Central memory CD8-positive, alpha-beta T cell (primary cell): ENCODE measurements at places on chromosomes 12 and 14.

- DNase-seq, result no peak
Observed at GRCh38 chr12:130879212-130879686, 7.4 kb downstream of the RAN start.

GRCh38 chr14:66824251-66824650, 316.3 kb downstream of the GPHN start:
- no peak for DNase-seq

DNA sequence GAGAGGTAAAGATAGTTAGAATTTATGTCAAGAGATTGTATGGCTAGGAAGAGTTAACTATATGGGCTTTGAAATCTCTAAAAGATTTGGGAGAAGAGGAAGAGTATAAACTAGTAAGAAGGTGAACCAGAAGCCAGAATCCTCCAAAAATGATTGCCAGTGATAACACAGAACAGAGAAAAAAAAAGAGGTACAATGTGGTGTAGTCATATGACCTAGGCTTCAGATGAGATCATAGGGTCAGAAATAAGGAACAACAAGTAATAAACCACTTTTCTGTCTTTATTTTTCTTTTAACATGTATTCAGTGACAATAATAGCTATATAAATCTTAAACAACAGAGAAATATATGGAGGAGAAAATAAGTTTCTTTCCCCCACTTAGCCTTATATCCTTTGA, 2.0 kb upstream of the NECAP1 start:
- no peak for DNase-seq

DNA sequence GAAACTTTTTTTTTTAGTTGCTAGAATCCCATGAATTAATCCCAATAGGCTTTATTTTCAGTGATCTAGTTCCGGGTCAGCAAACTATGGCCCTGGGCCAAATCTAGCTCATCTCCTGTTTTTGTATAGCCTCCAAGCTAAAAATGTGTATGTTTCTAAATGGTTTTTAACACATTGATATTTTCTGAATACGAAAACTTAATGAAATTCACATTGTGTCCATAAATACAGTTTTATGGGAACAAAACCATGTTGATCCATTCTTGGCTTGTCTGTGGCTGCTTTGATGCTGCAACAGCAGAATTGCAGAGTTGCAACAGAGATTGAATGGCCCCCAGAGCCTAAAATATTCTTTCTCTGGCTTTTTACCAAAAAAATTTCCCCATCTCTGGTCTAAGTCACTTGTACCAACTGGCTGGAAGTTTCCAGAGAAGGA, 47.5 kb downstream of the ZNF664 start:
- DNase-seq, result no peak

DNA sequence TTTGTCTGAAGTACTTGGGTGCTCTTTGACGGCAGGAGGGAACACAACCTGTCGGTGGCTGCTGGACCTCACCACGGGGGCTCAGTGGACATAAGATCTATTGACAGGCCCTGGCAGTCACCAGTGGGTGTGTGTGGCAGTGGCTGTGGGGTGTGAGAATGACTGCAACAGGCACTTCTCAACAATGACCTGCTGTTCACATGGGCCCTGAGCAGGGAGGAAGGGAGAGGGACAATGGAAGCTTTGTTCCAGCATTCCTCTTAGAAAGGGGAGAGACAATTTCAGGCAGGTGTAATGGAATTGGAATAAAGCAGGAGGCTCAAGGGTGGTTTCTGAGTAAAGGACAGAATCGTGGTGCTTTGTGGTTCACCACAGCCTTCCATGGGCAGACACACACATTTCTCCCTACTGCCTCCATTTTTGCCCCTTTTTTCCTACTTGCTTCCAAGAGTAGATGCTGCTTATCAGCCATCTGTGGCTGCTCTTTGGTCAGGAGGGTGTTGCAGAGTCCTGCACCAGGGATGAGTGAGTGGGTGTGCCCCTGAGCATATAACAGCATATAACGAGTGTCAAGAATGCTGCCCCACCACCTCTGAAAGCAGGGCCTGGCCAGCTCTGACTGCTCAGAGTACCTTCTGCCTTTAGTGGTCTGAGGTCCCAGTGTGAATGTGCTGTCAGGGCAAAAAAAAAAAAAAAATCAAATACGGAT, 267.7 kb downstream of the RASSF9 start:
- DNase-seq, result no peak

DNA sequence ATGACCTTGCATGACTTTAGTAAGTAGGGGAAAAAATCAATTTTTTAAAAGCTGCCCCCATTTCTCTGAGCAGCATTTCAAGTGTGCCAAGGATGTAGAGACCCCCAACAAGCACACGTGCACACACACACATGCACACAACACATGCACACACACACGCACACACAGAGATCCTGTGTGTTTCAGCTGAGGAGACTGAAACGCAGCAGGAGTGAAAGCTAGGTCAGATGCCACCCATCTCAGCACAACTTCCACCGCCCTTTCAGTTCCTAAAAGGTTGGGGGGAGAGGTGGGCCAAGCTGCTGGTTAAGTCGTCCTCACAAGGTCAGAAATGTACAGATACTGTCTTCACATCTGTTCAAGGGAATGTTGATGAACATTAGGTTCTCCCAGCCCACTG, 13.9 kb downstream of the MYL2 start:
- DNase-seq, result no peak

DNA sequence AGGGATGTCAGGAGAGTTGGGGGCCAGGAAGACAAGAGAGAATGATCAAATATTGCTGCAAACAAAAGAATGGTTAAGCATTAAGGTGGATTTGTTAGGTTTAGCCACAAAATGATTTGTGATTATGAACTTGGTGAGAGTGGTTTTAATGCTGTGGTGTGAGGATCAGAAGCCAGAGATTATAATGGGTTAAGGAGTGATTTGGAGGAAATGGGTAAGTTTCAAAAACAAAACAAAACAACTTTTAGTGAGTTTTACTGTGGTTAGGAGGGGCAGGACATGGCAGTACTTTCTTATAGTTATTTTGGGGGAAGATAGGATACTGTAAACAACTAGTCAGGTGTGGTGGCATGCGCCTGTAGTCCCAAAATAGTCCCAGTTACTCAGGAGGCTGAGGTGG, 24.0 kb downstream of the DIP2B start:
- DNase-seq, result no peak

GRCh38 chr12:109561711-109562030, 11.6 kb downstream of the MMAB start:
- no peak for DNase-seq

DNA sequence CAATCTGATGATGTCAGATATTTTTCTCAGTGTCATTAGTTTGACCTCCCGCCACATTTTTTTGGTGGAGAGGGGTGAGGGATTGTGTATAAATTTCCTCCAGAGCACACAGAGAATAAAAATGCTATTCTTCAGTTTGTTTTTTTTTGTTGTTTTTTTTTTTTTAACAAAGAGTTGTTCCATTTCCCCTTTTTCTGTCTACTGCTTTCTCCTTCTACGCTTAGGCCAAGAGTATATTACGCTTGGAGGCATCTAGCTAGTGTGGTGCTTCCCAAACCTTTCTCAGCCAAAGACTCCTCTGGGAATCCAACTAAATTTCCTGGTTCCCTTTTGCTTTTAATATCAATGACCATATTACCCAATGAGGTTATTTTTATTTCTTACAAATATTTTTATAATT, 465.6 kb downstream of the ZFP36L1 start:
- DNase-seq, result no peak

GRCh38 chr14:61355892-61356325, 34.5 kb downstream of the PRKCH start:
- DNase-seq, result no peak

- no peak for DNase-seq
Observed at GRCh38 chr12:43009846-43010240, 420.3 kb upstream of the PRICKLE1 start.

GRCh38 chr12:1281683-1282366, 290.8 kb downstream of the ERC1 start:
- no peak for DNase-seq

DNA sequence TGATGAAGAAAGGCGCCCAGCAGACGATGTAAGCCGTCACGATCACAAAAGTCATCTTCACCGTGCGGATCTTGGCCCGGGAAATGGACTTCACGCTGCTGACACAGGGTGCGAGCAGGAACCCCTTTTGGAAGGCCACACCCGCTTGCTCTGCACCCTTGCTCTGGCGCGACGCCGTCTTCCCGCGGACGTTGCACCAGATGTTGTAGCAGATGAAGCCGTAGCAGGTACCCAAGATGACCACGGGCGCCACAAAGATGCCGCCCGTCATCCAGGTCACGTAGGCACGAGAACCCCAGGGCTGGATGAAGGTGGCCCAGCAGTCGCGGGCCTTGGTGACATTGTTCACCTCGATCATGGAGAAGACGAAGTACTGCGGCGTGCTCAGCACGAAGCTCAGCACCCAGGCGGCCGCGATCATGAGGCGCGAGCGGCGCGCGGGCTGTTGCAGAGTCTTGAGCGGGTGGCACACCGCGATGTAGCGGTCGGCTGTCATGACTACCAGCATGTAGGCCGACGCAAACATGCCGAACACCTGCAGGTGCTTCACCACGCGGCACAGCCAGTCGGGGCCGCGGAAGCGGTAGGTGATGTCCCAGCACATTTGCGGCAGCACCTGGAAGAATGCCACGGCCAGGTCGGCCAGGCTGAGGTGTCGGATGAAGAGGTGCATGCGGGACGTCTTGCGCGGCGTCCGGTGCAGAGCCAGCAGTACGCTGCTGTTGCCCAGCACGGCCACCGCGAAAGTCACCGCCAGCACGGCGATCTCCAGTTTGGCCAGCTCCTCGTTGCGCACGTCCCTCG, 890 bp downstream of the AVPR1A start:
- no peak for DNase-seq

- no peak for DNase-seq
Observed at GRCh38 chr14:100813291-100813690, 12.6 kb upstream of the MEG3 start.

DNA sequence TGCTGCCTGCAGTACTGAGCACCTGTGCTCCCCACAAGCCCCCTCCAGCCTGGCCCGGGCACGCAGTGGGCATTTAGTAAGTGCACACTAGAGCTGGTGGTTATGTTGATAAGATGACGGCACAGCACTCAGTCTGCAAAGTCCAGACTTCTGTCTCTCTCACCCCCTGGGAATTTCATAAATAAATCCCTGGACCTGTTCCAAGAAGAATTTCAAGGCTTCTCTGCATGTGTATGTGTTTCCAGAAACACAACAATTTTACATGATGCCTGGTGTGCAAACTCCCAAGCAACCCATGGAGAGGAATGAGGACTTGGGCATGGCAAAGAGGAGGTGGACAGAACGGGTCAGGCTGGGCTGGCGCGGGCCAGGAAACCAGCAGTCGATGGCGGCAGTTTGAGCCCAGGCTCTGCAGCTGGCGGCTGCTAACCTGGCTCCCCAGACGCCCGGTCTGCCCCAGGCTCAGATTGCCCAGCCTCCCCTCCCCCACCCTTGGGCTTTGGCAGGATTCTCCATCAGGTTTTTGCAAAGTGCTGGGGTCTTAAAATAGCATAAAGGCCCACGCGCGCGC, 10.4 kb upstream of the ACVR1B start:
- no peak for DNase-seq

GRCh38 chr12:15146585-15146984, 74.6 kb downstream of the RERG start:
- DNase-seq, result no peak

GRCh38 chr12:104281636-104282035, 21.9 kb upstream of the EID3 start:
- DNase-seq, result no peak

DNA sequence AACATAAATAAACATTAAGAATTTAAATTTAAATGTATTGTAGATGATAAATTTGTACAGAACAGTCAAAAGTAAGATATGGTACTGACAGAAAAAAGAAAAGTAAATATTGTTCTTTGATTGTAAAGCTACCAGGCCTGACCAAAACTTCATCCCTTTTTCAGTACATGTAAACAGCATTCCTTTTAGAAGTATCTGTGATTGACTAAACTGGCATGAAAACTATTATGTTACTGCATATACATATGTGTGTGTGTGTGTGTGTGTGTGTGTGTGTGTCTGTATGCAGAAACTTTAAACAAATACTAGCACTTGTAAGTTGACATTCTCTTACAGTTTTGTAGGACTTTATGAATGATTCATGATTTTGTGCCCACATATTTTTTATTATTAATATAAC, 270.9 kb downstream of the C12orf50 start:
- DNase-seq, result no peak

- no peak for DNase-seq
Observed at GRCh38 chr12:8566525-8566924, 25.8 kb upstream of the CLEC4E start.

DNA sequence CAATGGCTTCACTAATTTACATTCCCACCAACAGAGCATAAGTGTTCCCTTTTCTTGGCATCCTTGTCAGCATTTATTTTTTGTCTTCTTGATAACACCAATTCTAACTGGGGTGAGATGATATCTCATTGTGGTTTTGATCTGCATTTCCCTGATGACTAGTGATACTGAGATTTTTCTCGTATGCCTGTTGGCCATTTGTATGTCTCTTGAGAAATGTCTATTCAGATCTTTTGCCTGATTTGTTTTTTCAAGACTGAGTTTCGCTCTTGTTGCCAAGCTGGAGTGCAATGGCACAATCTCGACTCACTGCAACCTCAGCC, 4.7 kb upstream of the PLD4 start:
- DNase-seq, result no peak

DNA sequence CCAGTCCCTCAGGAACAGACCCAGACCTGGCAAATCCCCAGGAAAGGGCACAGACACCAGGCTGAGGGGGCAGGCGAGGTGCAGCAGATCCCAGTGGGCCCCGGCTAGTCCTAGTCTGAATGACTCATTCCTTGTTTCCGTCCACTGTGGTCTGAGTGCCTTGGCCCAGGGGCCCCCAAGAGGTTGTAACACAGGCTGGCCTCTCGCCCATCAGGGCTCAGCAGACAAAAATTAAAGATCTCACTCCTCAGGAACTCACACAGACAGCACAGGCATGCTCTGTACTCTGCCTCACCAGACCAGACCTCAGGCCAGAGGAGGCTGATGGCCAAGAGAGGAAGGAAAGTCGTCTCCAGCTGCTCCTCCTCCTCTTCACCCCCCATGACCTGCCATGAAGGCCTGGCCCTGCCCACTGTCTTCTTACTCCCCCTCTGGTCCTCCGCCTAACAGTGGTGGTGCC, 7.7 kb upstream of the LTBP2 start:
- DNase-seq, result no peak

DNA sequence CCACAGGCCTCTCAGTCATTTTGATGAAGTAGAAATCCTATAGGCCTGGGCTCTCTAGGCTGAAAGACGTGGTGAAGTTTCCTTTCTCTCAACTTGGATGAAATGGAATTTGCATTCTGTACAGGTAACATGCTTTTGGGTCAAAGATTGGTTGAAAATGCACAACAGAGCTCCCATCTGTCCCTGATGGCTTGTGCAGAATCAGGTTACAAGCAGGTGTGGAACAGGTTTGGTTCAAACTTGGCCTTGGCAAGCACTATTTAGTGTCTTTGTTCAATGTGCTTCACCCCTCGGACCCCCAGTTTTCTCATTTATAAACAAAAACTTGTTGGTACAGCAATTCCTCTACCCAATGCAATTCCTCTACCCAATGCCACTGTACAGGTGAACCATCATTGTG, 1493.0 kb downstream of the AACS start:
- no peak for DNase-seq

GRCh38 chr12:50103767-50104321, at the start of gene GPD1:
Gene GPD1, plus strand, starts transcription at chr12:50104008. Its CDS starts 43 bp downstream, at chr12:50104051.
- DNase-seq, result no peak
